ENCODE measurements at places on chromosomes 4 and X. TPM values are rescaled to one million over a fixed set of nuclear protein-coding genes. Genes with fewer than 3 reads are reported as not detected.

DNA sequence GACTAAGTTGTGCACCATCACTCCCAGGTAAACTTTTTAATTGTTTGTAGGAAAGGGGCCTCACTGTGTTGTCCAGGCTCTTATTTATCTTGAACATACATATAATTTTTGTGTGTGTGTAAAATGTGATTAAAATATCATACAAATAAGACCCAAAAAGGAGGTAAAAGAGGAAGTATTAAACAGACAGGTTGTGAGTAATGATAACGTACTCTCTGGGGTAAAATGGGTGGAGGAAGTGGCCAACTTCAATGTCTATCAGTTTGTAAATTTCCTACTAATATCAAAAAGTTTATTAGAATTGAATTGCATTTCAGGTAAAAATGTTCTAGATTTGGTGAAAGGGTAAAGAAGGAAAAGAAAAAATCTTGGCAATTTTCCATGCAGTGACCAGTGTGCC, 48.8 kb downstream of the SULT1E1 start:
- no peak for DNase-seq

The CORIN gene
- not detected for total RNA-seq

- DNase-seq, result no peak
Observed at GRCh38 chr4:56438766-56439165, 2.7 kb downstream of the PAICS start.

The BBS12 gene
- total RNA-seq, result 1.4 TPM

- no peak for DNase-seq
Observed at GRCh38 chrX:40318801-40319200, 221.0 kb upstream of the BCOR start.

- DNase-seq, result no peak
Observed at GRCh38 chrX:10904220-10904619, 206.9 kb upstream of the HCCS start.

GRCh38 chr4:52979821-52980590, 117.9 kb downstream of the RASL11B start:
- no peak for DNase-seq

The PGRMC2 gene
- 38.0 TPM for total RNA-seq

DNA sequence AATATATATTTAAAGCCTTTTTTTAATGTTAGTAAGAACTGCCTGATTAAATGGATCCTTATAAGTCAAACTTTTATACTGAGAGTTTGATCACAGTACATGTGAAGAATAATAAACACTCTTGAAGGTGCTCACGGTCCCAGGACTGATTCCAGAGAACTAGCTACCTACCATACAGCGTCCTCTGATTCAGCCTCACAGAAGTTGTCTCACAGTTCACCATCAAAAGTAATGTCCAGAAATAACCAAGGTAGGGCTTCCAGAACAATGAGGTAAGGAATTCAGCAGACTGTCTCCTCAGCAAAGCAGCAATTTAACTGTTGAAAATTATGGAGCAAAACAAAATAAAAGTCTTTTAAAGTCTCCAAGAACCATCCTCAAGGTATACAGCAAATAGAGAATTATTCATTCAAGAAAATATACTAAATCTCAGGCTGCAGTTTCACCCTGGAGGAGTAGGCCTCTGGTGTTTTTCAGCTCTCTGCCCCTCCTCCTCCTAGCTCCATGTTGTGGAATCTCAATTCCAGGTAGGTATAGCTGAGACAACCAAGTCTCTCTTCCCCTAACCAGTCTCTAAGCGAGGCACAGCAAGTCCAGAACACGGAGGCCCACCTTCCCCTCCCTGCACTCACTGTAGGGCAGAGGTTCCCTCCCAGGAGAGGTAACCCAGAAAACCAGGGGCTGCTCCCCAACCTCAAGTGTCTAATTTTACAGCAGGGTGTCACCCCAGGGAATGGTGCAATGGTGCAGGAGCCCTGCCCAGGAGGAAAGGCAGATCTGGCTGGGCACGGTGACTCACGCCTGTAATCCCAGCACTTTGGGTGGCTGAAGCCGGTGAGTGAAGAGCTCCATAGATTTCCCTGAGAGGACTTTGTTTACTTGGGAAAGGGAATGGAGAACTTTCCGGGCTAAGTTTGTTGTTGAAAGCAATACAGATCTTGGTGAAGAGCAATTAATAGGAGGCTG, 28.6 kb downstream of the FAM241A start:
- no peak for DNase-seq

The ANXA3 gene
- total RNA-seq, result 4.2 TPM

The CPE gene
- not detected for total RNA-seq

DNA sequence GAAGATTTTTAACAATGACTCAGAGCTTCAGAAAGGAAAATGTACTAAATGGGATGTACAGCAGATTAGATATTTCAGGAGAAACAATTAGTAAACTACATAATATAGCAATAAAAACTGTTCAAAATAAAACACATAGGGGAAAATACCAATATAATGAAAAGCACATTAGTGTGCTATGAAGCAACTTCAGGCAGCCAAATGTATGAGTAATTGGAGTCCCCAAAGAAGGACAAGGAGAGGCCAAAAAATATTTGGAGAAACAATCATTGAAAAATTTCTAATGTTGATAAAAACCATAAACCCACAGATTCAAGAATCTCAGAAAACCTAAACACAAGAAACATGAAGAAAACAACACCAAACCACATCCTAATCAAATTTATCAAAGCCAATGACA, 129.3 kb upstream of the CHRDL1 start:
- no peak for DNase-seq

- DNase-seq, result no peak
Observed at GRCh38 chr4:6943012-6943884, 33.6 kb downstream of the TBC1D14 start.

The ARHGAP36 gene
- not detected for total RNA-seq

The MTMR8 gene
- 4.0 TPM for total RNA-seq

GRCh38 chr4:122576261-122577188, 44.3 kb downstream of the IL21 start:
- DNase-seq, result peak; percentile 56

GRCh38 chr4:185470501-185471195, 885 bp downstream of the CCDC110 start:
- no peak for DNase-seq

DNA sequence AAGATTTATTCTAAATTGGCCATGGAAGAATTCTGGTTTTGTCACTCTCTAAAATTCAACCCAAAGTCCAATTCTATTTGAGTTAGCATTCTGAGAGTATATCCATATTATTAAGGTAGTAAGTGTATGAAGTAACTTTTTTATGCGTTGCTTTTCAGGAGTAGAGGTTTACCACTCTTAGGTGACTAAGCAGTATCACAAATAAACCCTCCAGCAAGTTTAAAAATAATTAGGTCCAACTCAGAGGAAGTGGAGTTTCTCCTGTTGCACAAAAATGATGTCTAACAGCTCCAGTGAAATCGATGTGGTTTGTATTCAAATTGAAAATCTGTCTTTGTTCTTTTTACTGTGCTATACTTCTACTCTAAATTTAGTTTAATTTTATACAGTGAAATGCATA, 6.6 kb downstream of the SCML1 start:
- no peak for DNase-seq

GRCh38 chr4:139465922-139466321, 12.0 kb downstream of the RAB33B start:
- DNase-seq, result no peak

DNA sequence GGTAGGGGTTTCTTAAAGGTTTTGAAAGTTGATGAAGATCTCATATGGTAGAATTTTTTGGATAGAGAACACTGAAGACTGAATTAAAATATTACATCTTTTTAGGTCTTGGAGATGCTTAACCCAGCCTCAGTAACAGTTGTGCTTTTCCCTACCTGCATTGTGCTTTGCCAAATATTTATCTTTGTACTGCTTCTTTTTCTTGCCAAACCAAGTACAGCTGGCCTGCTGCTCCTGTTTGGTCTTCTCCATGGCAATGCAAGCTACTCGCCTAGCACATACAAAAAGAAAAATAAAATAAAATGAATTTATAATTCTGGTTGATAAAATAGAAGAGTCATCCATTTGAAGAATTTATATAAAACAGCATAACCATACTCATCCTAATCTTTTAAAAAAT, 95.4 kb downstream of the NYX start:
- no peak for DNase-seq

- no peak for DNase-seq
Observed at GRCh38 chrX:56798866-56799758, 70.1 kb downstream of the NBDY start.

Measured in activated CD8-positive, alpha-beta T cell treated with anti-CD3 and anti-CD28 coated beads, Interleukin-2, amount 10 ng/mL, durations not matched to agents 7 days and 5 days (primary cell).